ENCODE measurements at places on chromosomes 16 and 17.

- DNase-seq: no peak
Measured at GRCh38 chr16:7140899-7141298, 191.7 kb upstream of the RBFOX1 start.

DNA sequence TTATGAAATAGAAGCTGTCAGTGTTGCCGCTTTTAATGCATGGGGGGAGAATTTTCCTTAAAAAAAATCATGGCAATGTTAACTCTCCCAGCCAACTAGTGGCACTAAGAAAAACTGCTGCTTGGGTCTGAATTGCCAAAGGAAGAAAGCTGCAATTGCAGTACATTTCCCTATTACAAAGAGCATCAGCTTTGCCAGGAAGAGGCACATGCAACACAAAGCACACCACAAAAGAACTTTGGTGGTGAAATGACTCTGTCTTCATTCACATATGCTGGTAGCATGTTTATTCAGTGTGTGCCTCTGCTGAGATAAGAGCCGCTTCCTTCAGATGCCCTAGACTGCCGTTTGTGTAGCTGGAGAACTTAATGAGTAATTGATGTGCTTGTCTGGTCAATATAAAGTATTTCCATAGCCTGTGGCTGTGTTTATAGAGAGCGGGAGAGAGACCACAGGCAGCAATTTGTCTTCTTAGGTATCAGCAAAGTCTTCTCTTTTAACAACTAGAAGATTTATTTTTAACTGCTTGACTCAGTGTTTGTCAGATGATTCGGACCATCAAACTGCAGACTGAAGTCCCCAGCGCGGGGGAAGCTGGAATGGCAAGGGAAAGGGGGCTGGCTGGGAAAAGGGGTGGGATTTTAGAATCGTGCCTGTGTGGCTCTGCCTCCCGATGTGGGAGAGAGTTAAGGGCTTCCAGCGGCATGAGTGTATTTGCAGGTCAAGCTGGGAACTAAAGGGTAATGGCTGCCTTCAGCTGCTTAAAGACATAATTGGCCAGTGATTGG lies 115.1 kb downstream of the MRTFB start:
- DNase-seq: no peak

DNA sequence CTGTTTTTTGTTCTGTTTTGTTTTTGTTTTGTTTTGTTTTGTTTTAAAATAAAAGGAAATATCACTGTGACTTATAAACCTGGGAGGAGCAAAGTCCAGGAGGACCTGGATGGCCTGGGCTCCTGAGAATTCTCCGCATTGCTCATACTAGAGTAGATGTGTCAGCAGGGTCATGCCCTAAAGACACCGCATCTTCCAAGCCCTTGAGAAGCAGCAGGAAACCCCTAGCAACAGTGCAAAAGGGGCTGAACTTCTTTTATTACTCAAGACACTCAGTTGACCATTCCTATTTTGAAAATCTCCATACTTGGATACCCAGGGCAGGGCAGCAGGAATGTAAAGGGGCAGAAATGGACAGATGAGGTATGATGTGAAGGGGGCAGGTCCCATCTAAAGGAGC lies 51.8 kb downstream of the SYT17 start:
- DNase-seq: no peak

- DNase-seq: no peak
Measured at GRCh38 chr17:2803386-2803785, 7.1 kb downstream of the RAP1GAP2 start.

DNA sequence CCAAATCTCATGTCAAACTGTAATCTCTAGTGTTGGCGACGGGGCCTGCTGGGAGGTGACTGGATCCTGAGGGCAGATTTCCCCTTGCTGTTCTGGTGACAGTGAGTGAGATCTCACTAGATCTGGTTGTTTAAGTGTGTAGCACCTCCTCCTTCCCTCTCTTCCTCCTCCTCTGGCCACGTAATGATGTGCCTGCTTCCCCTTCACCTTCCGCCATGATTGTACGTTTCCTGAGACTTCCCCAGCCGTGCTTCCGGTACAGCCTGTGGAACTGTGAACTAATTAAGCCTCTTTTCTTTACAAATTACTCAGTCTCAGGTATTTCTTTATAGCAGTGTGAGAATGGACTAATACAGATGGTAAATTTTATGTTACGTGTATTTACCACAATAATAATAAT lies 49.2 kb downstream of the METTL16 start:
- no peak for DNase-seq

- no peak for DNase-seq
Measured at GRCh38 chr17:65959630-65960029, 232.3 kb downstream of the CEP112 start.

GRCh38 chr16:68005786-68006286 lies 6.6 kb upstream of the DPEP2 start:
- no peak for DNase-seq

Data from HuH-7 (cell line).